Left ventricle myocardium inferior (tissue), 1 donor: ENCODE measurements at places on chromosomes 7 and 10.
A peak's percentile ranks its signal among the peaks of the same experiment; 100 is the strongest.

- peak; percentile 60 for DNase-seq
These were observed 256.4 kb downstream of the CAMK1D start for GRCh38 chr10:12605580-12606405.

DNA sequence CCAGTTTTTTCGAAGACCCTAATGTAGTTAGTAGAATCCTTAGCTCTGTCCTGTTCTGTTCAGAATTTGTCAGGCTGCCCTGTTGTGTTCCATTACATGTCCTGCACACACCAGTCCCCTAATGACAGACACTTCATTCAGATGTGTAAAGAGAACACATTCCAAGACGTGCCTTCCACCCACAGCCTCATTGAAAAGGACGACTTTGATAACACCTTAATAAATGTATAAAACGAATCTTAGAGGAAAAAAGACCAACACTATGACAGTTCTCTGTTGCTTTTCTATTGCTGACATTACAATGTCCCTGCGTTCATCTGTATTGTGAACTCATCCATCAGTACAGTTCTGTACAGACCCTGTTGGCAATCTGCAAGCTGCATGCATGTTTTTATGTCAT, 3.5 kb downstream of the LRRTM3 start:
- DNase-seq = no peak

DNA sequence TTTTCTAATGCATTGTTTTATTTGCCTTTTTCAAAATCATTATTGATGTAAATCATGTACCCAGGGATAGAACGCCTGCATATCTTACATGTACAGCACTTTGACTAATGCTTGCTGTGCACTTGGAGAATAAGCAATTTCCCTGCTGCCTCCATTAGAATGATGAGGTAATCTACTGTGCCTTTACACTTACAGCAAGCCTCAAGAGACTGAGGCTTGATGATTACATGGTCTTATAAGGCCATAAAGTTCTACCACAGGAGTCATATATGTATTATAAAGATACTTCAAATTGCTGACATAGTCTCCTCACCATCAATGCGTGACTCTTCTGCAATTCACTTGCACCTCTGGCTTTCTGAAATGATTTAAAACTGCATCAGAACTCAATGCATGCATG, 328.6 kb upstream of the HGF start:
- DNase-seq = no peak

DNA sequence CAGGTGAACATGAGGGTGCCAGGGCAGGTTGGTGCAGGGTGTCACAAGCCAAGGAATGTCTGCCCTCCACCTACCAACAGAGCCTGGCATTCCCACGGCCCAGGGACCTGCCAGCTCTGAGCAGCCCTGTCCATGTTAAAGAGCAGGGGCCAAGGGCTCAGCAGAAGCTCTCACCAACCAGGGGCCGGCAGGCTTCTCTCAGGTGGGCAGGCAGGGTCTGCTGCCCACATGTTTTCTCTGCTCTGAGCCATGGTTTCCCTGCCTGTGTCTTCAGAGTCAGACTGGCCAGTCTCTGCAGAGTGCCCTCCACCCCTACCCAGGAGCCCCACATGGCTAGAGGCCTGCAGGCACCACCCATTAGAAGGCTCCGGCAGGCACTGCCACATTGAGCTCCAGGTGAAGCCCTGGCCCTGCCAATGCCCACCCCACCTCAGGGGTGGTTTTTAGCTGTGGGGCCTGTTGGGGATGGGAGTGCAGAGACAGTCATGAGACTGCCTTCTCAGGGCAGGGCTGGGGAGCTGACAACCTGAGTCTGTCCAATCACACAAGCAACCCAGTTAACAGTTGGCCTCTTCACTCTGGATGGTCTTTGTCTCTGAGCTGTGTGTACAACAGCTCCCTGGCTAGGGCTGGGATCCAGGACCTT, 135.9 kb downstream of the ARHGAP22 start:
- no peak for DNase-seq

DNA sequence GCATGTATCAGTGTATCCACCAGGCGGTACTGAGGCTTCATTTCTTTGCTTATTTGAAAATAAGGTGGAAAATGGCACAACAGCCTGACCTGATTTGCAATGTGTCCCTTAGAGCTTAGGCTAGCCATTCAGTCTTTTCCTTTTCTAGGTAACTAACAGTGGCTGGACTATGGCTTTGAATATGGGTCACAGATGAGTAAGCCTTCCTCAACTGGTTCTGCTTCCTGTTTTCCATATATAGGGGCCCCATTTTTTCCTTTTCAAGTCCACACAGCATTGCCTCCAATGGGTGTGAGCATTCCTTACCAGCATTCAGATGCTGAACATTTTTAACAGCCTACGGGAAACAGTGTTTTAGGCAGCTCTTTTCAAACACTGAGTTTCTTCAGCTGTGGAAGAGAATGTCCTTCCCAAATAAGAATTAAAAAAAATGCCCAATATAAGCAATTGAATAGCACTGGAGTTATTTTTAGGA, 3.9 kb upstream of the ITGB1 start:
- no peak for DNase-seq

GRCh38 chr10:10977978-10978377, 39.7 kb upstream of the CELF2 start:
- DNase-seq = no peak

- no peak for DNase-seq
These were observed 5.6 kb upstream of the IFIT2 start for GRCh38 chr10:89296220-89296648.

GRCh38 chr7:48262606-48263310, 91.5 kb downstream of the ABCA13 start:
- DNase-seq = no peak

GRCh38 chr10:33336582-33337325, 2.3 kb upstream of the NRP1 start:
- DNase-seq = peak; percentile 78

DNA sequence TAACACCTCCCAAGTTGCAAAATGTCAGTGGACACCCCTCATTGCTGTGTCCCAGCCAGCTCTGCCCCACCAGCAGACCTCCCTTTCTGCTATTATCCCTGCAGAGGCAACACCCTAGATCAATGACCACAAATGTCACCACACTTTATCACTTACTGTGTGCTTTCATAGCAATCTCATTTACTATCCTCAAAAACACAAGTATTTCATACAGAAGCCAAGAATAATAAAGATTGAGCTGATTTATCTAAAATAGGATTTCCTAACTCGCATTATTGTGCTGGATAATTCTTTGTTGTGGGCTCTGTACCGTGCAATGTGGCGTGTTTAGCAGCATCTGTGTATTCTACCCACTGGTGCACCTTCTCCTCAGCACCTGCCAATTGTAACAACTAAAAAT, 13.2 kb upstream of the ABCB5 start:
- no peak for DNase-seq

GRCh38 chr7:73373741-73374140, 45.8 kb downstream of the FKBP6 start:
- DNase-seq = no peak

GRCh38 chr7:92808006-92808405, 28.4 kb downstream of the CDK6 start:
- DNase-seq = no peak

- DNase-seq = no peak
These were observed 10.8 kb downstream of the MYL10 start for GRCh38 chr7:101618207-101618839.

GRCh38 chr10:72146559-72147323, 58.4 kb upstream of the SPOCK2 start:
- no peak for DNase-seq

DNA sequence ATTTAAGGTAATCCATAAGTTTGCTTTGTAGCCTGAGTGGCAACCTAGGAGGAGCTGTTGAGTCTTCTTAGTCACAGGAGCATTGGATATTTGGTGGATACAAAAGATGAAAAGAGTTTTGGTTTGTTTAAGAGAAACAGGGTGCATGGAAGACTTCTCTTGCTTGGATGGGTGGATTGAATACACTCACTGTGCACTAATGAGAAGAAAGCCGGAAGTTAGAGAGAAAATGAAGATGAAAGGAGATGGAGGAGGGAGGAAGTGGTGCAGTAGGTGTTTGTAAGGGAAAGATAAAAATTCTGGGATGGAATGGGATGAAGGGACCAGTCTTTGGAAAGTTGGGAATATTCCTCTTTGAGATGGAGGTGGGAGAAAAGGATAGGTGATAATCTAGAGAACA, 7.7 kb downstream of the MDFIC start:
- no peak for DNase-seq

DNA sequence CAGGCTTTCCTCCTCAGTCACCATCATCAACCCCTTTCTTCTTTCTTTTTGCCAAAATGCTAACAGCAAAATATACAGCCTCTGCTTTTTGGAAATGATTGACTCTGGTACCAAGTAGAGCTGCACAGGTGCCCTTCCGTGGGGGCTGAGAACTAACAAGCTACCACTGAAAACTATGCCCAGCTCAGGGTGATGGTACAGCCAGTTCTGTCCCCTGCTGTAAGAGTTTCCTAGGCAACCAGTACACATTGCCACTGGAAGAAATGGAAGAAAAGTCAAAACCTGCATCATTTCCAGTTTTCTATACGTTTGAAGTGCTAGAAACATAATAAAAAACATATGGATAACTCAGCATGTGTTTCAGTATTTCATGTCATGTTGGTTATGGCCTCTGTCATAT, 297.5 kb downstream of the PRKG1 start:
- DNase-seq = no peak

DNA sequence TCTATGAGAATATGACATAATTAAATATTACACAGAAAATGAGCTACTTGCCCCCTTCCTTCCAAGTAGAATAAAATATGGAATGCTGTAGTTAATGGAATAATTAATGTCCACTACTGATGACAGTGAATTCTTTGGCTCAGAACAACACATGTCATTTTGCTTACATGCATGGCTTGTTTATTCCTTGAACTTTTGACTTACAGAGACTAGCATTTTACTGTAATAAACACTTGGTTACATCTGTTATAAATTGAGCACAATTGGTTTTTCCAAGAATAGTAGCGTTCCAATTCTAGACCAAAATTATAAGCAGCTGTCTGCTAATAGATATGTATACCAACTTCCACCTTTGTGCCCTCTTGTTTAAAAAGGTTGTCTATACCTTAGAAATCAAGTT, 286.7 kb downstream of the OTUD1 start:
- DNase-seq = no peak

DNA sequence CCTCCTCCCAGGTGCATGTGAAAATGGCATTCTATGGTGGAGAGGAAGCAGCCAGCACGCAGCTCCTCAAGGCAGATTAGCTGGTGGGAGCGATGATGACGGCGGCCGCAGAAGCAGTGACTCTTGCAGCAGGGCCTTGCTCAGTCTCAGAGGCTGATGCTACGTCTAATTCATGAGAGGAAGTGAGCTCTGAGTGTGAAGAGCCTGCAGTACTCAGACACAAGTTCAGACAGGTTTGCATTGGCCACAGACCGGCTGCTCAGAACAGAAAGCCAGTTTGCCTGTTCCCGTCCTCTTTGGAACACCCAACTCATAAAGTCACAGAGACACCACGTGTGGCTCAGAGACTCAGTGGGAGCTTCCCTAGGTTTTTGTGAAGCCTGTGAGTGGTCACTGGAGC, 136.5 kb downstream of the ADARB2 start:
- no peak for DNase-seq

DNA sequence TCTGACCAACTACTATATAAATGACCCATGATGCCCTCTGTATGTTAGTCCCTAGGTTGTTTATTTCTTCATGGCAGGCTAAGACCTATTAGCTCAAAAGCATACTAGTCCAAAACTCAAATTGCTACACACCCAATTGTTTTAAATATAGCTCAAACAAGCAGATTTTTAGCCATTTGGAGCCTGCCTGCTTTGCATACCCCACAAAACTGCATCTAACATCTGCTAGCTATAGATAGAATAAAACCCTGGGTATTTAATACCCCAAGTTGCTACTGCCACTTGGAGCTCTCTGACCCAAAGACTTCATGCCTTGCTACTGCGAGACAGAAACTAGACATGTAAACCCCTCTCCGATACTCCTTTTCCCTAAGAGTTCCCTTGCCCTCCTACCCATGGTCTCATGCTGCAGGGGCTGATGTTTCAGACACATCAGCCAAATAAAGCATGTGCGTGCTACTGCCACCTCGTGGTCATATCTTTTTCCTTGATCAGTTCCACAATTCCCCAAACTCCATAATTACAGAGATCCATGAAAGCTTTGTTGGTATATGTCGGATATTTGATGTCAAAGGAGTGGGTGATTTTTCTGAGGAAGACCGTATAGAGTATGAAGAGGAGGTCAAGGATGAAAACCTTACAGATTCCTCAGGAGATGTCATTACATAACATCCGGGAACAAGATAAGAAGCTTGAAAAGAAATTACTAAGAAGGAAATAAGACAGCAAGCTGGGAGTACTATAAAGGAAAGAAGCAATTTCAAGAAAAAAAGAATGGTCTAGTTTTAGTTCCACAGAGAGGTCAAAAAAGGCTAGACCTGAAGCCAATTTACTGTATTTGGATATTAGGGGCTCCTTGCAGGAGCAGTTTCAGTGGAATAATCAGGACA, 386.6 kb downstream of the SH2D4B start:
- DNase-seq = no peak

GRCh38 chr10:79019441-79020014, 49.2 kb upstream of the ZMIZ1 start:
- DNase-seq = no peak

- DNase-seq = no peak
These were observed 179.3 kb upstream of the FZD8 start for GRCh38 chr10:35821339-35821911.

- peak; percentile 40 for DNase-seq
These were observed 14.7 kb downstream of the FAM241B start for GRCh38 chr10:69644658-69645295.
